ENCODE measurements at places on chromosomes 2 and 18. TPM values are rescaled to one million over a fixed set of nuclear protein-coding genes. Genes with fewer than 3 reads are reported as not detected.

DNA sequence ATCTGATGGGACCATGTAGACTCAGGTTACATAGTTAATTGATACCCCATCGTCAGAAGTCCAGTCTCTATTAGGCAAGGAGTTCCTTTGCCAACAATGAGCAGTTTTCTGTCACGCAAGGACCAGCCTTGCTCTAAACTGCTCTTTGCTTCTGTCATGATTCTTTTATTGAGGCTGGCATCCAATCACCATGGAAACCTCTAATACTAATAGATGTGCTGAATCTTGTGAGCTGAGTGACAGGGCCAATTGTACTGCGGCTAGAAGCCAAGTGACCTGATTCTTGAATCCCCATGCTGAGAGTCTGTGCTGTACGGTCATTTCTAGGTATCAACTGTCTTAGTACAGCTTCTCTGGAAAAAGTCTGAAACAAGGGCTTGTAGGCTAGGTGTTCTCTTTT, 395.6 kb downstream of the RND3 start:
- no peak for DNase-seq

- DNase-seq, result no peak
Measured at GRCh38 chr2:177983183-177983788, 89.3 kb downstream of the PDE11A start.

The ACTR2 gene
- polyA plus RNA-seq, result 187 TPM

The SERPINB12 gene
- polyA plus RNA-seq, result not detected

The CD226 gene
- polyA plus RNA-seq, result 5.6 TPM

The UGT1A8 gene
- not detected for polyA plus RNA-seq

The IL37 gene
- 0.35 TPM for polyA plus RNA-seq

The C1QL2 gene
- polyA plus RNA-seq, result not detected

The POTEJ gene
- polyA plus RNA-seq, result 0.13 TPM

The DNAJB2 gene
- polyA plus RNA-seq, result 65.7 TPM
